Activated naive CD4-positive, alpha-beta T cell treated with Interleukin-2 at 50 U/mL for 16 hours (primary cell): ENCODE measurements at places on chromosomes 1 and 21.
A peak's percentile ranks its signal among the peaks of the same experiment; 100 is the strongest.

DNA sequence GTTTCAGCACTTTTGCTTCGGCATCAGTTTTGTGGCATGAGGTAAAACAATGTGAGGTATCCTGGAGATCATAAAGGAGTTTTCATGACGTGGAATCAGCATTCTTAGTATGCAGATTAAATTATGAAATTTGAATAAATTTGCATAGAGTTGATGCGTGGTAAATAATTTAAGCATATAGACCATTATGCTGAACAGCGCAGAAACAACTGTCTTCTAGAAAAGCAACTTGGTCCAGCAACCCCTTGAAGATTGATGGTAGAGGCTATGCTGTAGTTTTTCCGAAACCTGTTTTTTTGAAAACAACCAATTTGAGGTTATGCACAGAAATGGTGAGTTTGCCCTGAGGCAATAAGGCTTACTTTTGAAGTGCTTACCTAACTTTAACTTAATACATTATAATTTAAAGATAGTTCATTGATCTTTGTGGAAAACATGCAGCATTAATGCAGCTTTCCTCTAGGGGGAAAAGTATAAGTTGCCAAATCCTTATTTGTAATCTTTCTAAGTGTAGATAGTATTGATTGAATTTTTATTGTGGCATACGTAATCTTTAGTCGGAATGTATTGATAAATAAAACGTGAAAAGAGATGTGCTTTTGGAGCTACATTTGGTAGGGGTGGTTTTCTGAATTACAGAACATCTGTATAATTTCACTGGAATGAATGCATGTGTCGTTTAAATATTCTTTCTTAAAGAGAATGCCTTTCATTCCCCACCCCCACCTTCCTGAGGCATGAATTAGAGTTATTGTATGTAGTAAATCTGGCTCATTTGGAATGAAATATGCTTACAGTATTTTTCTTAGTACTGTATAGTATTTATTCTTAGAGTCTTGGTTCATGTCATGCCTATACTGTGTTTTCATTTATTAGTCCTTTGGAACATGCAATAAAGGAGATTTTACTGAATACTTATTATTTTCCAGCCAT is 3.8 kb downstream of the PRDM2 start:
- no peak for DNase-seq

DNA sequence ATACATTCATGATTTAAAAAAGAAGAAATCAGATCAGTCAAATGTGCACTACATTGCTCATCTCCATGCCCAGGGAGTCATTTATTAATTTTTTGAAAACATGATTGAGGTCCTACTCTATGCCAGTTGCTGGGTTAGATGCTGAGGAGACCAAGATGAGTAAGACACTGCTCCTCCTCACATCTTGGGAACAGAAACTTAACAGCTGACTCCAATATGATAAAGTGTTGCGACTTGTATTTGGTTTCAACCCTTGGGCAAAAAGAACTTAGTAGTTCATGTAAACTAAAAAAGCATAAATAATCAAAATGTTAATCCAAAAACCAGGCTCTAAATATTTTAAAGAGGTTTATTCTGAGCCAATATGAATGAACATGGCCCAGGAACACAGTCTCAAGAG is 56.9 kb downstream of the OPTC start:
- no peak for DNase-seq

GRCh38 chr1:10519016-10519417 is 44.3 kb downstream of the PEX14 start:
- DNase-seq, result no peak

DNA sequence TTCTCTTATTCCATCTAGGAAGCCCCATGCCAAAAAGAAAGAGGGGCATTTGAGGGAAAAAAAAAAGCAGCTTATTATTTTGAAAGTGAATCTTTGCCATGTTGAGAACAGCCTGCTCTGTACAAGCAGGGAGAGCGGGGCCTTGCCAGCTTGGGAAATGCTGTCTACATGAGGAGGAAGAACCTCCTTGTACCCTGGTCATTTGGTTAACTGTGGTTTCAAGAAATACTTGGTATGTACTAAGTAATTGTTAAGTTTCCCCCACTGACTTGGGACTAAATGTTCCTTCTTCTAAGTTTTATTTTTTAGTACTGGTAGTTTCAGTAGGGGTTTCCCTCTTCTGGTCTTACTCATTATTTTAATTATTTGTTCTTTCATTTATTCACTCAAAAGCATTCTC is 144.1 kb upstream of the HOOK1 start:
- no peak for DNase-seq

- DNase-seq, result peak; percentile 13
Measured at GRCh38 chr1:91549041-91549735, 48.5 kb downstream of the CDC7 start.

DNA sequence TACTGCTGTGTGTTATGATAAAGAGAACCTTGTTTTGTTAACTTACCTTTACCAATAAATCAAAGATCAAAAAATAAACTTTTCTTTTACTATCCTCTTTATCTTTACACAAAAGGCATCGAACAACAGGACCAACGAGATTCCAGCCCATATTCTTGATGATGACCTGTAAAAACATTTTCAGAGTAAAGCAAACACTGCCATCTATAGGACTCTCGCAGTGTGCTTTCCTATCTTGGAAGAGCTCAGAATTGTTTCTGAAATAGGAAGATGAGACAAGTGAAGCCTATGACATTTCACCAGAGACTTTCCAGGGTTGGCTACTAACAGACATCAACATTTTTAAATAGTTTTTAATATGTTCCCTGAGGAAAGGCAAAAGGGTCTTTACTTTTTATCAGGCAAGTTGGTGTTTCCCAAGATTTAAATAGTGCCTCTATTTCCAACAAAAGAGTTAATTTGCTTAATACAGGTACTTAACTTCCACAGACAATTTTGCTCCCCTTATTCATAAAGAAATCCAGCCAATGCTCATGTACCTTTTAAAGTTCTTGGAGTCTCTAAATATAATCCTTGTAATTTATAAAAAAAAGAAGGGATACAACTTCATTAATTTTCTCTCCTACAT is 7.3 kb downstream of the GLMN start:
- DNase-seq, result no peak

DNA sequence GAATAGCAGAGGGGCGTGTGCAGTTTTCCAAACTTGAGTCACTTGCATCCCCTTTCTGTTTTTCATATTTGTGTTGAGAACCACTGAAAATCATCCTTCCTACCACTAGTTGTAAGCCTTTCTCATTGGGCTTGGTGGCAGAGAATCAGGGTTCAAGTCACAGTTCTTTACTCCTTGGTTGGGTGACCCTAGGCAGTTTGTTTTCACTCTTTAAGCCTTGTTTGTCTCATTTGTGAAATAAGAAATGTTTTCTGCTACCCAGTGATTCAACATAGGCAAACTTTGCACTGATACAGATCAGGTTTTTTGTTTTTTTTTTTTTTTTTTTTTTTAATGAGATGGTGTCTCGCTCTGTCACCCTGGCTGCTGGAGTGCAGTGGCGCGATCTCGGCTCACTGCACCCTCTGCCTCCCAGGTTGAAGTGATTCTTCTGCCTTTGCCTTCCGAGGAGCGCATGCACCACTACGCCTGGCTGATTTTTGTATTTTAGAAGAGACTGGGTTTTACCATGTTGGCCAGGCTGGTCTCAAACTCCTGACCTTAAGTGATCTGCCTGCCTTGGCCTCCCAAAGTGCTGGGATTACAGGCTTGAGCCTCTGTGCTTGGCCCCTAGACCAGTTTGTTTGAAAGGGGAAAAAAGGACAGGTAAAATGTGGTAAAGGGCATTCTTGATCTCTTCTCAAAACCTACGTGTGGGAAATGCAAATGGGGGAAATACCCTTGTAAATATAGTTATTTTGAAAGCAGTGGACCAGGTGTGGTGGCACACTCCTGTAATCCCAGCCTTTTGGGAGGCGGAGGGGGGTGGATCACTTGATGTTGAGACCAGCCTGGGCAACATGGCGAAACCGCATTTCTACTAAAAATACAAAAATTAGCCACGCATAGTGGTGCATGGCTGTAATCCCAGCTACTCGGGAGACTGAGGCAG is 3.2 kb downstream of the CLIC4 start:
- no peak for DNase-seq

DNA sequence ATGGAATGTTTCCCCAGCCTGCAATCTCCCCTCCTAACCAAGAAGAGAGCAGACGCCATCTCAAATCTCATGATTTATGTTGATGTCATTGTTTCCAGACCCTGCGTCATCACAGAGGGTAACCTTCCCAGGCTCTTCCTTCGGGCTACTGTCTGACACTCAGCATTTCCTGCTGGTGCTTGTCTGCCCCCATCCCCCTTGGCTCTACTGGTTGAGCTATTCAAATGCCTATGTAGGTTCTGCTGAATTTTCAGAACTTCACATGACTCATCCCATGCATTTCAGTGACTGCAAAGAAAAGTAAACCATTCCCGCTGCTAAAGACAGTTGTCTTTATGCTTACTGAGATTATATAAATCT is 24.8 kb upstream of the ITPKB start:
- DNase-seq, result peak; percentile 10

GRCh38 chr1:94411237-94411636 is 7.0 kb upstream of the ABCD3 start:
- DNase-seq, result no peak

GRCh38 chr1:154770897-154771594 is 99.0 kb downstream of the KCNN3 start:
- DNase-seq, result no peak

DNA sequence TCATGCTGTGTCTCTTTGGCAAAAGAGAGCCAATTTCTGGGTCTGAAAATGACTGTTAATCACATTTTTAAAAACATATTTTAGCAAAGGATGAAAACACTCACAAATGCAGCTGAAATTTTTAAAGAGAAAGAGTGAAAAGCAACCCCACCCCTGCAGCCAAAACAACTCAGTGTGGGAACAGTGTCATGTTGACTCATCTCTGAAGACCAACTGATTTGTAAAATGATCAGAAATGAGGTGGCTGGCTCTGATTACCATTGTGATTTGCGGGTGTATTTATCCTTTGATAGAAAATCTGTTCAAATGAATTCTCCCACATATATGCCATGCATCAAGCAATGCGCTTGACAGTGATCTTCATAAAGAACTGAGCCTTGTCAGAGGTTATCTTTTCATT is 287.0 kb upstream of the ESRRG start:
- no peak for DNase-seq

- no peak for DNase-seq
Measured at GRCh38 chr21:15722591-15723324, 7.0 kb upstream of the USP25 start.

GRCh38 chr1:157403608-157404007 is 148.7 kb downstream of the FCRL5 start:
- DNase-seq, result no peak

DNA sequence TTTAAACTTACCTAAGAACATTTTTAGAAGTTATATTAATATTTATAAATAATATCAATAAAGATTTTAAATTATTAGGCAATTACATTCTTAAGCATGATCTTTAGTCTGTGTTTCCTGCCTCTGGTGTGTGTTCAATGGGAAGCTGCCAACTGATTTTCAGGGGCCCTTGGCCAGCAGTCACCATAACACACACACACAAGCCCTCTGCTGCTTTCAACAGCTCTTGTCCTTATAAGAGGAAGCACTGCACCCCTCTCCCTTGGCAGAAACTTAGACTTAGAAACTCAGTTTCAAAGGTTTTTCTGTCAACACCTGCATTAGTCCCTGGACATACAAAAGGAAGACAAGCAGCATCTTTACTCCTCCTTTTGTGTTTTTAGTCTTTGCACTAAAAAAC is 81.4 kb downstream of the VAV3 start:
- DNase-seq, result no peak

DNA sequence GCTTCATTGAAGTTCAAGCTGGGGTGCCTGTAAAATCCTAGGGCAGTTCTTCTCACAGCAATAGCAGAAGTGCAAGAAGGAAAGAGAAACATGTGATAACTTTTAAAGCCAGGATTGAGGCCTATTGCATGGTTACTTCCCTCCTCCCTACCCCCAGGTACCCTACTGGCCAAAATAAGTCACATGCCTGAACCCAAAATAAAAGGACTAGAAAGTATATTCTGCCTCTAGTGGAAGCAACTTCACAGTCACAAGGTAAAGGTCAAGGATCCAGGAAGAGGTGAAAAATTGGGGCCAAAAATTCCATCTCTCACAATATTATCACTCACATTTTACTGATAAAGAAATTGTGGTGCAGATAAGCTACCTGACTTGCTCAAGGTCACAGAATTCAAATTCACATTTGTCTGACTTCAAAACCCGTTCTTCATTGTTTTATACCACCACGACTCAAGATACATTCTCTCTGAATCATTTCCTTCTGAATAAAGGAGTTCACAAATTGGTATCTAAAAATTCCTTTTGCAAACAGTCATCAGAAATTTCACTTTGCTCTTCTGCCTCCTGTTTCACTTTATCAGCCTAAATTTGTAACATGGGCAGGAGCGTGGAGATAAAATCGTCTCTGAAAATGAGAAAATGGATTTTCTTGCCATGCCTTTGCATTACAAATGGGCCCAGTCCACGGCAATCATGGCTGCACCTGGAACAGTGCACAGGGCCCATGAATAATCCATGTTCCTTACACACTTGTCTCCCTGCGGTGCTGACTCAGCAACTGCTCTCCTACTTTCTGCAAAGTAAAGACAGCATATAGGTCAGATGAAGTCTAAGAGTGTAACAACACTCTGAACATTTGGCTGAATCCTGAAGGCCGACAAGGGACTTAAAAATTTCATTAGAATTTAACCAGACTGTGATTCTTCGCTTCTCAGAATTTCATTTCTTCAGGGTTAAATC is 485.3 kb upstream of the NFIA start:
- no peak for DNase-seq

GRCh38 chr1:230800891-230801840 is 54.0 kb downstream of the CAPN9 start:
- no peak for DNase-seq

GRCh38 chr1:183180218-183180617 is 5.8 kb upstream of the LAMC2 start:
- DNase-seq, result no peak

DNA sequence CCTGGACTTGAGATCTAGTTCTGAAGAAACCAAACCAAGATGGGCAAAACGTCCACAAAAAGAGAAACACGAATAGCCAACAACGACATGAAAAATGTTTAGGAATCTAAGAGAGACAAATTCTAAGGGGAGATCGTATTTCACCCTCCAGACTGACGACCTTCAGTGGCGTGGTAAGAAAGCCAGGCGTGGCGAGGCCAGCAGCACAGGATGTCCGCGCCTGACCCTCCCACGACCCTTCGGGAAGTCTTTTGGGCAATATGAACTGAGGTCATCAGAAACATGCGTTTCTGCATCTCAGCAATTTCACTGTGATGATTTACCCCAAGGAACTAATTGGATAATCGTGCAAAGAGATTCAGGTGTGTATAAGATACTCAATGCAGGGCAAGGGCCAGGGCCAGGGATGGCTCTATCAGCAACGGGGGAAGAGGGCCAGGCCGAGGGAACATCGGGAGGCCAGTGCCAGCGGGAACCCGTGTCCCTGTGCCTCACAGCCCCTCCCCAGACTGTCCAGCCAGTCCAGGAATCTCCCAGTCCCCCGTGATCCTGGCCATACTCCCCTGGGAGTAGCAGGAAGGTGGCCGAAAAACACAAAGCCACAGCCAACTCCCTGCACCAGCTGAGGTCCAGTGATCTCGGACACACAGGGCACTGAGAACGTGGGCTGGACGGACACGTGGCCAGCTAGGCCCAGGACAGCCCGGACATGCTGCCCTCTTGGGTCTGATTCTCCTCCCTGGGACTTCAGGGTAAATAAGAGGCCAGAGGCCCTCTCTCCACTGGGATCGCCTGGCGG is 53.6 kb upstream of the ADARB1 start:
- DNase-seq, result no peak
